ENCODE measurements at places on chromosomes 3 and 15. TPM values are rescaled to one million over a fixed set of nuclear protein-coding genes. Genes with fewer than 3 reads are reported as not detected.

The DZIP1L gene
- total RNA-seq, result 9.7 TPM

The NAALADL2 gene
- total RNA-seq, result 8.7 TPM

The TNFAIP8L3 gene
- 0.97 TPM for total RNA-seq

The MESP2 gene
- total RNA-seq, result 0.54 TPM

The HYAL1 gene
- total RNA-seq, result 0.06 TPM

The CFAP100 gene
- total RNA-seq, result not detected

DNA sequence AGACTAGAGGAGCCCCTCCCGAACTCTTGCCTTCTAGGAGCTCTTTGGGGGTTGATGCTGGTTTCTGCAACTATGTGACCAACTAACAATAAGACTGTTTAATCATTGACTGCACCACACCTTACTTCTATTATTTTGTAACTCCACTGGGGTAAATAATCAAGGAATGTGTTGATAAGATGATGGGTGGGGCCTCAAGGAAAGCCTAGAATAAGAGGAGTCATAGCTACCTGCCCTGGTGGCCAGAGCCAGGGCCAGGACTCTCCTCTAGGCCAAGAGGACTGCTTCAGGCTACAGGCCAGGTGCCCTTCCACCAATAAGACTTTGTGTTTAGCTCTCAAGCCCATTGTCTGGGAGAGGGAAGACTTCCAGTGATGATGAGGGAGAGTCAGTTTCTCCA, 41.2 kb upstream of the PIAS1 start:
- DNase-seq, result no peak

DNA sequence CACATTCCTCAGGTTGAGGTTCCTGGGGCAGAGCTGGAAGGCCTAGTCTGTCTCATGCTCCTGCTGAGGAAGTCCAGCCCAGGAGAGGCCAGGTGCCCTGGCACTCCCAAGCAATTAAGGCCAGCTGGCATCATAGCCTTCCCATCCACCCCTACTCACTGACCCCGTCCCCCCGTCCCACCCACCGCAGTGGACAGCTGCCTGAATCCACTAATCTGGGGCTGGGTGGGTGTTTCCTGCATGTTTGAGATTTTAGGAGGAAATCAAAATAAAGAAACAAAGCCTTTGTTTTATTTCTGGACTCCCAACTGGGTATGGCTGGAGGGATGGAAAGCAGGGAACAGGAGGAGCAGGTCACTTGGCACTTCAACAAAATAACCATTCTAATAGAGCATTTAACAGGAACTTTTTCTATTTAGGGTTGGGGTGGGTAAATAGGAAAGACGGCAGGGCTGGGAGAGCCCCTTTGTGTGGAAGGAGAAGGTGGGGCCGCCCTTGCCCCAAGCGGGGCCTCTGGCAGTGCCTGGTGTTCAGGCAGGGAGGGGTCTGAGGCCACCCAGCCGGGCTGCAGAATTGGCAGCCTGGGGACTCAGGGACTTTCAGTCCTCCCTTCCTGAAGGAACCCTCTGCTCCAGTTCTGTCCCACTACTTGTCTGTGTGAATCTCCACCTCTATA, 8.5 kb downstream of the MRAS start:
- DNase-seq, result no peak

DNA sequence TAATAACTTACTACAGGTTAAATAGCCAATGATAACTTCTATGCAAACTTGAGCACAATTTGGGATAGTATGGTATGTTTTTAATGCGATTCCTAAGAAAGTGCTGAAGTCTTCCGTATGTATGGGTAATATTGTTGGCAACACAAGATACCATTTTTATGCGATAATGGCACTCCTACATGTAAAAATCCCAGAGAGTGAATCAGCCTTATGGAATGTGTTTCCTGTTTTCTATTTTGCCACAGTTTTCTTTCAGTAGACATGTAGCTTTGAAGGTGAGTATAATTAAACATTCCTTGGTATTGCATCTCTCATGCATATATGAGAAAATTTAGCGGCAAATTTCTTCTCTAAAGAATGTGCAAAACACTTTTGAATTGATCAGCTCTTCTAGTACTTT, 396.8 kb upstream of the AZI2 start:
- peak; percentile 2 for DNase-seq

GRCh38 chr3:98764472-98764884, 1.3 kb downstream of the ST3GAL6 start:
- DNase-seq, result no peak

- DNase-seq, result no peak
Measured at GRCh38 chr3:9247361-9247940, 2.0 kb downstream of the SRGAP3 start.

- no peak for DNase-seq
Measured at GRCh38 chr3:78610462-78611125, 1157.2 kb downstream of the ROBO1 start.

DNA sequence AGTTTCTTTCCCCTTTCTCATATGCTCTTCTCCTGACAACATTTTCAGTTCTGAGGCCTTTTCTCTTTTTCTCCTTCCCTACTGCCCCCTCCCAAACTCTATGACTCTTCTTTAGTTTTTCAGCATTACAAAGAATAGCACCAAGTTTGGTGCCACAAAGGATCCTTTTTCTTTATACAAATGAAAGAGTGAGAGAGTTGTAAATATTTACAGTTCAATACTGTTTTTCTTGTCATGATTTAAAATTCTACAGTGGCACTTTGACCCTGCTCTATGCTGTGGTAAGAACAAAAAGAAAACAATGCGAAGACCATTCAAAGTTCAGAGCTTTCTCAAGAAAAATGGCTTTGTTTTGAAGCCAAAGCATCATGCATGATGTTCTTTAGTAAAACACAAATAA, 667.9 kb upstream of the SGO1 start:
- DNase-seq, result no peak

- no peak for DNase-seq
Measured at GRCh38 chr3:139157161-139157932, 112.7 kb upstream of the PRR23C start.

- DNase-seq, result no peak
Measured at GRCh38 chr15:94638183-94638582, 406.8 kb downstream of the MCTP2 start.

GRCh38 chr3:100269001-100269400, 8.2 kb downstream of the TBC1D23 start:
- DNase-seq, result no peak

DNA sequence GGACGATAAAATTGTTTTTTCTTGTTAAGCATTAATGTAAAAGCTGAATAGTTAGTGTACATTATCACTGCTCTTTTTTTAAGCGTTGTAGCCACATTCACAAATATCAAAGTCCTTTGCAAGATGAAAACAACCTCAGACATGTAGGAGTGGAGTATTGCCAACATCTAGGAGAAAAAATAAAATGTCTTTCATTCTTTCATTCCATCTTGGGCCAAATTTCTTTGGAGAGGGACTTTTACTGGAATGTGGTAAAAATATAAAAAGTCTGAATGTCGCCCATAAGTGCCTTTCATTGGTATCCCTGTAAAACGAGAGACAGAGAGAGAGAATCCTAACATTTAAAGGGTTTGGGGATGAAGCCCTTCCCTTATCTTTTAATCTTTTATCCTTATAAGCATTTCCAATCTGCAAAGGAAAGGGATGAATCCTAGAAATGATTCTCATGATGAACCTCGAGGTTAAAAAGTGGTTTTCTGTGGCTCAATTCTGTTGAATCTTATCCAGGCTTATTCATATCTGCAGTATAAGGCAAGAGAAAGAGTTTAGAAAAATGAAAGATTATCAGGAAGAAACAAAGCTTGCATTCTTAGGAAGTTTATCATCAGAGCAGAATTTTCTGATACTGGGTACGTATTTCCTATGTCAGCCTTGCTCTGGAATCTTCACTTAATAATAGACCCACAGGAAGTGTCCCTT, 1031.7 kb downstream of the MCTP2 start:
- DNase-seq, result no peak

DNA sequence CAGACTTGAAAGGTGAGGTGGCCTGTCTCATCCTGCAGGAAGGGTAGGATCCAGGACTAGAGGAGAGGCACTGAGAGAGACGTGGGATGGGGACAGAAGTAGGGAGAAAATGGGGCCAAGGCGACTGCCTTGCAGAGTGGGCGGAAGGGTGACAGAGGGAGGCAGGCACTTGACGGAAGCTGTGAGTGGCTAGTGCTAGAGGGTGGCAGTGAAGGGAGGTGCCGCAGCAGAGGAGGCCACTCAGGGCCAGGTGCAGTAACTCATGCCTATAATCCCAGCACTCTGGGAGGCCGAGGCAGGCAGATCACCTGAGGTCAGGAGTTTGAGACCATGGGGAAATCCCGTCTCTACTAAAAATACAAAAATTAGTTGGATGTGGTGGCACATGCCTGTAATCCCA, 7.3 kb downstream of the CCDC33 start:
- no peak for DNase-seq

DNA sequence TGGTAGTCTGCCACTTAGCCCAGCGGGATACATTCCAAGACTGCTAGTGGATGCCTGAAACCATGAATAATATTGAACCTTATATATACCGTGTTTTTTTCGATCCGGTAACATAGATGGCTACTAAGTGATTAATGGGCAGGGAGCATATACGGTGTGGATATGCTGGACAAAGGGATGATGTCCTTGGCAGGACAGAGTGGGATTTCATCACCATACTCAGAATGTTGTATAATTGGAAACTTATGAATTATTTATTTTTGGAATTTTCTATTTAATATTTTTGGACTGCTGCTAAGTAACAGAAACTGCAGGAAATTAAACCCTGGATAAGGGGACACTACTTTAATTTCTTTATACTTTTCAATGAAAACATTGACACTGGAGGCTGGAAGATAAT, 53.2 kb downstream of the ASTE1 start:
- DNase-seq, result no peak
